ENCODE measurements at places on chromosomes 1 and 21.

GRCh38 chr1:86641318-86641717, 63.1 kb upstream of the SH3GLB1 start:
- no peak for DNase-seq

DNA sequence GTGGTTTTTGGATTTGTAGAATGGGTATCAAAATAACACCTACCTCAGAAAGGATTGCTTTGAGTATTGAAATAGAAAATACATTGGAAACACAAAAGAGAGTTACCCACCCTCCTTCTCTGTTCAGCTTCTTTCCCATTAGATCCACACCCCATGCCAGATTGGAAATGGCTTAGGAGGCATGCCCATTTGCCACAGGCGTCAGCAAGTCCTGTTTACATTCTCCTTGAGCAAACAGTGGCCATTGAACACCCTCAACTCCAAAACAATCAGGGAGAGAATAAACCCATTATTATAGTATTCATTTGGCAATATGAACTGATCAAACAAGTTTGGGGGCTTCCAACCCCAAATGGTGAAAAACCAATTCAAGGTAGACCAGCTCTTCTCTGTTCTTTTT, 2.4 kb downstream of the ELAPOR1 start:
- DNase-seq, result no peak

DNA sequence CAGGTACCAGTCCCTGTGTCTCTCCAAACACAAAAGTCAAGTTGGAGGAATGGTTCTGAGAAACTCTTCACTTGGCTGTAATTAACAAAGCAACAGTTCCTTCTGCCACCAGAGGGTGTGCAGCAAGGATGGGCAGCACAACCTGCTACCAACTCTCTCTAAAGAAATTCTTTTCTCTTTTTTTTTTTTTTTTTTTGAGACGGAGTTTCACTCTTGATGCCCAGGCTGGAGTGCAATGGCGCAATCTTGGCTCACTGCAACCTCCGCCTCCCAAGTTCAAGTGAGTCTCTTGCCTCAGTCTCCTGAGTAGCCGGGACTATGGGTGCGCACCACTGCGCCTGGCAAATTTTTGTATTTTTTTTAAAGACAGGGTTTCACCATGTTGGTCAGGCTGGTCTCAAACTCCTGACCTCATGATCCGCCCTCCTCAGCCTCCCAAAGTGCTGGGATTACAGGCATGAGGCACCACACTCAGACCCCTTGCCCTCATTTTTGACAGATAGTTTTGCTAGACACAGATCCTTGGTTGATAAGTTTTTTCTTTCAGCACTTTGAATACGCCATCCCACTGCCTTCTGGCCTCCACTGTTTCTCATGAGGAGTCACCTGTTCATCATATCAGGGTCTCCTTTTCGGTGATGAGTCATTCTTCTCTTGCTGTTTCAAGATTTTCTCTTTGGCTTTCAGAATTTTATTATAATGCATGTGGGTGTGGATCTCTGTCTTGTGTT, 12.1 kb upstream of the DEGS1 start:
- DNase-seq, result no peak

DNA sequence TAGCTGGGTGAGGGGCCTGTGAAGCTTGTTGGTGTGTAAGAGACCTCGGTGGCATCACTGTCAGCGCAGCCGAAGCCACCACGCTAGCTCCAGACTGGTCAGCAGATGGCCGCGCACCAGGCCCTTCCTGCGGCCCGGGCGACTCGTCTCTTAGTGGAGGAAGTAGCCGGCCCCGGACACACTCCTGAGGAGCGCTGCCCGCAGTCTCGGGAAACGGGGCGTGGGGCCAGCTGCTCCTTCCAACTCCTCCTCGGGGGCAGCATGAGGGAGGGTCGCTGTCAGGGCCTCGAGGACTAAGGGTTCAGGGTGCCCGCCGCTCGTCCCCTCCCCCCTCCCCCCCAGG, 20.4 kb downstream of the H3-3A start:
- DNase-seq, result no peak

DNA sequence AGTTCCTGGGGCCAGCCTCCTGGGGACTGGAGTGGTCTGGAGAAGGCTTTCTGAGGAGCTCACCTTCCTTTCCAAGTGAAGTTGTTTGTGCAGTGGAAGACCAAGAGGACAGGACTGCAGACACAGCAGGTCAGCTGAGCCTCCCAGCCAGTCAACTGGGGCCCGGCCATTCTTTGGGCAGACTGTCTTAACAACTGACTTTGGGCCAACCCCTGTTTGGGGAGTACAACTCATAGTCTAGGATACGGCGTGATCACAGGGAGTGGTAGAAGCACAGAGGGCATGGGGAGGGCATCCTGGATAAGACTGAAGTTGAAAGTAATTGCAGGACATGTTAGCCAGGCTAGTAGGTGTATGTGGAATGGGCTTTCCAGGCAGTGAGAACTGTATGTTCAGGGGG, 50.3 kb downstream of the PGM1 start:
- no peak for DNase-seq

DNA sequence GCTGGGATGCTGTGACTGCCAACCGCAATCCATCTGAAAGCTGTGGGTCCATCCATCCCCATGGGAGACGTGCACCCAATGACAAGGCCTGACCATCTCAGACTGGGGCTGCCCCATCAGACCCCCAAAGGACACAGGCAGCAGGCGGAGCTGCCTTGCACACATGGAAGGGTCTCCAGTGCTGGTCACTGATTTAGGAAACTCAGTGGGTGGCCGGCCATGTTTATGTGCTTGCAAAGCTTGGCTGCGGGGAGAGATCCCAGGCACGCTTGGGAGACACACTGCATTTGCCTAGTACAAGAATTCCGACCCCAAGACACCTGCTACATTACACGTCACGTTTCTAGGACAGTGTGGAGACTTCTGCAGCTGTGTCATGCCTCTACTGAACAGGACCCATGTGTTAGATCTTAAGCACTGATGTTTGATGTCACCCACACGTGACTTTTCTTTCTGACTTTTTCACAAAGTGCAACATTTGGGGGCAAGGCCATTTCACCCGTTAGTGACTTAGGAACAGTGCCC, 181.4 kb downstream of the CLIC6 start:
- no peak for DNase-seq

DNA sequence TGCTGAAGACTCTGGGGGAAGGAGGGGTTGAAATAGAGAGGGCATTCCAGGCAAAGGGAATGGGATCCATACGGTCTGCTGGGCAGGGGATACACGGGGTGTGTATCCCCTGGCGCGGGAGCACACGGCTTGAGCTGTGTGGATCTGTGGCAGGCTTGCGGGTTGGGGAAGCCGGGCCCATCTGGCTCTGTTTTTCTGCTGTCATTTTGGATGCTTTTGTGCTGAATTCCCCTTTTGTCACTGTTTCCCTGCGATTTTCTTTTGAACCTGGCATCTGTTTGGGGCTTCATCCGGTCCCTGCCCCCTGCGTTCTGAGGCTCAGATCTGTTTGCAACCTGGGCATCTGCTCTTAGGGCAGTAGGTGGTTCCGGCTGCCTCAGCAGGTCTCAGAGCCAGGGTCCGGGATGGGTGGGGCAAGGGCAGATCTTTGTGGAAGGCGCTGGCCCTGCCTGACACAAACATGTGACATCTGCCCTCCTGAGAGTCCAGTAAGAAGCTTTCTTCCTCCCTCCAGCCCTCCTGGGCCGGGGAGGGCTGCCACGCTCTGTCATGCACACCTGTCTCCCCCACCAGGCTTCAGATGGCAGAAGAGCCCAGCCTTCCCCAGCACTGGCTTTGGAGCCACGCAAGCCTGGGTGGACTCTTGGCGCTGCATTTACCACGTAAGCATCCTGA, 84.0 kb downstream of the IGSF21 start:
- no peak for DNase-seq

- DNase-seq, result peak; percentile 41
These were observed 887 bp downstream of the SLC19A2 start for GRCh38 chr1:169484683-169485430.

- DNase-seq, result no peak
These were observed 15.0 kb downstream of the BTG3 start for GRCh38 chr21:17597680-17598079.

Measured in stimulated activated CD4-positive, alpha-beta T cell treated with anti-CD3 and anti-CD28 coated beads, Interleukin-2, amount 100 ng/mL, for 24 hours (primary cell).